ENCODE measurements at places on chromosomes 5 and 9. TPM values are rescaled to one million over a fixed set of nuclear protein-coding genes. Genes with fewer than 3 reads are reported as not detected.

Gene TEX48
- total RNA-seq: not detected

- DNase-seq: no peak
Measured at GRCh38 chr9:131675437-131676022, 64.3 kb downstream of the RAPGEF1 start.

Gene TAS2R1
- total RNA-seq: not detected

DNA sequence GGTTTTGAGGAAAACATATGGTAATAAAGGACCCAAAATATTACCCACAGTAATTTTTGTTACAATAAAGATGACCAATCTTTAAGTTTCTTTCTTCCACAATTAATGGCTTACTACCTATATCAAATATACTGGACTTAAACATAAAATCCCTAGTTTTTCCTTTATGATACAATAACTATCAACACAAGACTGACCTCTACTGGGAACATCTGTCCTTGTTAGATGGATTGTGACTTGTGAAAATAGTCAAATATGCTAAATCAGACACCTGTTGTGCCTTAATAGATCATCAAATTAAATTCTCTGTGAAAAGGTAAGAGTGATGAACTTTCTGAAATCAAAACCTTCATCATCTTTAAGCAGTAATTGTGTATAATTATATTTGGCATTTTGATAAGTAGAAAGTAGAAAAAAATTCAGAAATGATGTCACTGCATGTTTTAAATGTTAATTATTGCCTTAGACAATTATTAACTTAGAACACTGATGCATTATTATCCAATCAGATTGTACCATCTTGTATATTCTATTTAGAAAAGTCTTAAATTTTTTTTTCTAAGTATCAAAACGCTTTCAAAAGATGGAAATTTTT lies 113.6 kb downstream of the DEPDC1B start:
- no peak for DNase-seq

Gene SNX30
- total RNA-seq: 14.5 TPM
